ENCODE measurements at places on chromosomes 7 and 10.

DNA sequence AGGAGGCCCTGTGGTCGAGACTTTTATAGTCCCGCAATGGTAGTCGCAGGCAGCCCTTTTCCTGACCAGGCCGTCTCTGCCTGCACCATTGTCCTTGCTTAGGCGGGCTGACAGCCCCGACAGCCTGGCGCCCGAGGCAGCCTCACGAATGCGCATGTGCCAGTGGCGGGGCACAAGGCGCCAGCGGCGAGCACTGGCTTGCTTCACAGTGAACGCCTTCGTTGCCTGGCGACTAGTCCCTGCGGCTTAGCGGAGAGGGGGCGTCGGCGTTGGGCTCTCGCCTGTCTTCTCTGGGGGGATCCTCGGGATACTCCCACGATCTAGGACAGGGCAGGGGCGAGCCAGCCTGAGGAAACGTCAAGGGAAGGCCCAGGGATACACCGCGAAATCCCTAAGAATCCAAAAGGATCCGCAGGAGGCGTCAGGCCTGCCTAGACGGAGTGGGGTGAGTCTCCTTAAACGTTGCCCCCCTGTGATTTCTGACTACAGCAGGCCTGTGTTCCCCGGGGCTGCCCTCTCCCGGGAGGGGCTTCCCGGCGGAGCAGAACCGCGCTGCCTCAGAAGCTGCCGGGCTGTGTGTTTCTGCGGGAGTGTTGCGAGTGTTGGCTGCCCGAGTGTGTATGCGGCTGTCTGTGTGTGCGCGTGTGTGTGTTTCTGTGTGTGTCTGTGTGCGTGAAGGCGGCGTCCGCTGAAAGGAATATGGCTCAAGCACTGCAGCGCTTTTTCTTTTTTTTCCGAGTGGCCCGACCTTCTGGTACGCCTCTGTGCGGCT lies 20.5 kb upstream of the ZNF273 start:
- peak overlapping the region; percentile 79 for H3K4me3 ChIP-seq
- H3K36me3 ChIP-seq: peaks cover 9% of the 10 kb centered on the region
- peak; percentile 48 for DNase-seq
- H3K27ac ChIP-seq: no peak overlapping the region

DNA sequence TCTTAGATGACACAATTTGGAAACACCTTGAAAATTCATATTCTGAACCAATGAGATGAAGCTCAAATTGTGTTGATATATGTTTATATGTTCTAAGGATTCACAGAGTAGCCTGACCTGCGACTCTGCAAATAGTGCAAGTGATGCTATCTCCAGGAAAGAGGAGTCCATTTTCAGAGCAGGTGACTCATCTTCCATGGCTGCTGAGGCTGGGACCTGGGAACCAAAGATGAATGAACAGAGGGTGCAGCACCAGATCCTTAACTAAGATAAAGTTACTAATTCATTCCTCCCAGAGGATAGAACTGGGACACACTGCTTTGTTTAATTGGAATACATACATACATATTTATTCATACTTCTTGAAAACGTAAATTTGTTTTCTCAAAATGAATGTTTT lies 240.6 kb upstream of the SEMA3C start:
- DNase-seq: no peak
- H3K4me3 ChIP-seq: no peak overlapping the region
- no peaks in the 10 kb centered on the region for H3K27me3 ChIP-seq
- H3K4me1 ChIP-seq: no peaks in the 10 kb centered on the region
- no peak overlapping the region for H3K27ac ChIP-seq

DNA sequence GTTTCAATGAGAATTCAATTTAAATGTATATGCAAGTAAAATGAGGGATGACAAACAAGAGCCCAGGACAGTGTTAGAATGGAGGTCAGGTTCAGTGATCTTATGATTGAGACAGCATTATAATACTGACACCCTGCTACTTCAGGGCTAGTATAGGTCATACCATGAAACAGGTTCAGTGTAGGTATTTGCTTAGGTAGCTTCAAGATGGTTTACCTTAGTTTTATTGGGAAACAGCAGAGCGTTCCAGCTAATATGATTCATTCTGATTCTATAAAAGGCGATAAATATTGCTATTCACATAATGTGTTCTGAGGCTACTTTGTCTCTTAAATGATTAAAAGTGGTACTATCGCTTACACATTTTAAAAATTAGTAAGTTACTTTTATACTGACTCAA lies 203.3 kb downstream of the PPP1R9A start:
- no peaks in the 10 kb centered on the region for H3K4me1 ChIP-seq
- no peak overlapping the region for H3K27ac ChIP-seq
- H3K4me3 ChIP-seq: no peak overlapping the region
- no peaks in the 10 kb centered on the region for H3K27me3 ChIP-seq
- no peaks in the 10 kb centered on the region for H3K36me3 ChIP-seq

DNA sequence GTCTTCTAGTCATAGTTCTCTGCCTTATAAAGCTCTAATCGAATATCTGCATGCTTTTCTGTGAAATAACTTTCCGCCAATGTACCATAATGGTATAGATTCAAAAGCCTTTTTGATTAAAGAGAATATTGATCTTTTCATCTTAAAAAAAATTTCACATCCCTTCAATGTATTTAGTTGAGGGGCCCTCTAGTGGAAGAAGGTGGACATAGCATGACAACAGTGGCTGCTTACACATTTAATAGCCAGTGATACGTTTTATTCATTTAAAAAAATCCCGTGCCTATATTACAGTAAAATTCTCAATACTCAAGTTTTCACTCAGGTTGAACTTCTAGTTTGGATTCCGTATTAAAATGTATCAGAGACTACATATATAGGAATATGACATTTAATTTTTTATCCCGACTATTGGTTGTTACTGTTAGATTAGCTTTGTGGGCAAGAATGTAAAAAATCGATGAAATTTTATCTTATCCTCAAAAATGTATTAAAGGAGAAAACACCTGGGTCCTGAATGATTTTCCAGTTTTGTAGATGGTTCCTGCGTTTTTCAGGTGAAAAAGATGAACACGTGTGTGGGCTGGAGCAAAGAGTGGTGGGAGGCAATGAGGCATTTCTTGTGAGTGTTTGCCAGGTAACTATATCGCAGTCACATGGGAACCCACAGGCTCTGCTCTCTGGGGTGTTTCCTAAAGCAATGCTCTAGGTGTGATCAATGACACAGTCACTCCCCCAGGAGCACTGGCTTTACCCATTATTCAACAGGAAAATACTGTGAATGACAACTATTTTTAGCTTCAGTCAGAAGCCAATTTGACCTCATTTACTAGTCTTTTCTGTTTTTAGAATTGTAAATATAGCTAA lies 24.1 kb upstream of the PNLIP start:
- H3K4me1 ChIP-seq: no peaks in the 10 kb centered on the region
- H3K36me3 ChIP-seq: no peaks in the 10 kb centered on the region
- H3K4me3 ChIP-seq: no peak overlapping the region
- H3K27ac ChIP-seq: no peak overlapping the region
- DNase-seq: peak; percentile 10

GRCh38 chr10:62112963-62113362 lies 155.7 kb downstream of the RTKN2 start:
- H3K4me1 ChIP-seq: peaks cover 54% of the 10 kb centered on the region
- H3K4me3 ChIP-seq: no peak overlapping the region
- no peak overlapping the region for H3K27ac ChIP-seq
- no peaks in the 10 kb centered on the region for H3K27me3 ChIP-seq
- H3K36me3 ChIP-seq: no peaks in the 10 kb centered on the region

- H3K4me1 ChIP-seq: peaks cover 47% of the 10 kb centered on the region
- no peak for DNase-seq
- H3K27ac ChIP-seq: no peak overlapping the region
- no peaks in the 10 kb centered on the region for H3K27me3 ChIP-seq
Observed at GRCh38 chr10:102630663-102631062, 13.6 kb upstream of the TRIM8 start.

DNA sequence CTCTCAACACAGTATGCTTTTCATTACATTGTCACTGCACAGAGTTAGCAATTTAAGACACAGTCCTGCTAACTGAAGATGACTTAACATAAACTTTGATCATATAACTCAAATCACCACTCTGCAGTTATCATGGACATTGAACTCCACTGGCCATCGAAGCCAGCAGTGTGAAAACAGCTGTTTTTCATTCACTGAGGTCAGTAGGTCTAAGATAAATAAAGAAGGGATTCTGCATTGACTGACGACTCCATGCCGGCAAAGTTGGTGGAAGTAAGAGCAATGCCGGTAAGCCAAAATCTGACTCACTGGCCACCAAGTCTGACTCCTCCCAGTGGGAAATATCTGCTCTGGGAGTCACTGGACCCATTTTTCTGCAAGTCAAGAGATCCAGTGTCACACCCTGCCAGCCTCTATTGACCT lies 449.9 kb upstream of the ANKRD30A start:
- no peak for DNase-seq
- no peaks in the 10 kb centered on the region for H3K36me3 ChIP-seq
- no peaks in the 10 kb centered on the region for H3K4me1 ChIP-seq
- no peak overlapping the region for H3K27ac ChIP-seq
- no peak overlapping the region for H3K4me3 ChIP-seq

DNA sequence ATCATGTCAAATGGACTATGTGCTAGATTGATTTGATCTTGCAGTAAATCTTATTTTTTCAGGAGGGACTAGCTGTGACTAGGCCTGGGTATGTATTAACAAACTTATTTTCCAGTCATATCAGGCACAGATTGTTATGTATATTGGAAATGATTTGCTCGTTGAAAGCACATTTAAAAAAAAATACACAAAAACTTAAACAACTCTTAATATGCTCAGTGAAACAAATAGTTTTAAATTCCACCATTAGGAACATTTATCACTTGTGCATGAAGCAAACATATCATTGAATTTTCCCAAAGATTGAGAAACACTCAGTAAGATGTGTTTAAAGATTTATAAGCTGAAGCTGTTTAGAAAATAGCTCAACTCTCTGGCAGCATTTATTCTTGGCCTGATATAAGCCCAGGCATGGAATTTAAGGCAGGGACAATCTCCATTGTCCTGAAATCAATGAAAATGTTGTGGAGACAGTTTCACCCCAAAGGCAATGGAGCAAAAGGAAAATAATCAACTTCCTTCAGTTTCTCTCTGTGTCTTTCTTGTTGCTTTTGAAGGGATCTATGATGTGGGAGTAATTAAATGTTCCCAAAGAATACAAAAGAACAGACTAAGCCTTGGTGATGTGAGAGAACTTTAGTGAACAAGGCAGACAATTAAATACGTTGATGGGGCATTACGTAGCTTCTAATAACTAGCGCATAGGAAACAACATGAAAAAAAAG lies 250.3 kb downstream of the GPR37 start:
- H3K27me3 ChIP-seq: no peaks in the 10 kb centered on the region
- H3K27ac ChIP-seq: no peak overlapping the region
- no peaks in the 10 kb centered on the region for H3K36me3 ChIP-seq
- no peaks in the 10 kb centered on the region for H3K4me1 ChIP-seq

- peaks cover 19% of the 10 kb centered on the region for H3K4me1 ChIP-seq
- no peaks in the 10 kb centered on the region for H3K36me3 ChIP-seq
- no peak overlapping the region for H3K27ac ChIP-seq
- peaks cover 13% of the 10 kb centered on the region for H3K27me3 ChIP-seq
- peak overlapping the region; percentile 62 for H3K4me3 ChIP-seq
Observed at GRCh38 chr7:18494821-18495408, 634 bp upstream of the HDAC9 start.

DNA sequence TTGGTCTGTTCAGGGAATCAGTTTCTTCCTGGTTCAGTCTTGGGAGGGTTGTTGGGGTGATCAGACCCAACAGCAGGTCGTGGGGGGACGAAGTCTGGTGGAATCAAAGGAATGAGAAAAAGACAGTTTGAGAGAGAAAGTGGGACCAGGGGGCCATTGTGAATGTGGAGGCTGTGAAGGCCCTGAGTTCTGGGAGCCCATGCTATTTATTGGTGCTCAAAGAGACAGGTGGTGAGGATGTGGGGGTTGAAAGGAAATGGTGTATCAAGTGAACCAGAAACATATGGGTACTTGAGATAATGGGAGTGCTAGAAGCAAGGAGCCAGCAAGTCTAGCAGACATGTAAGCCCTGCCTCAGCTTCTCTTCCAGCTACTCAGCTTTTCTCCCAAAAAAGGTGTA lies 84.1 kb downstream of the CCSER2 start:
- H3K36me3 ChIP-seq: peaks cover 47% of the 10 kb centered on the region
- DNase-seq: no peak
- H3K4me1 ChIP-seq: peaks cover 7% of the 10 kb centered on the region

GRCh38 chr7:26580711-26581110 lies 283.7 kb downstream of the SKAP2 start:
- H3K27me3 ChIP-seq: peaks cover 20% of the 10 kb centered on the region
- H3K4me3 ChIP-seq: no peak overlapping the region
- no peak for DNase-seq
- H3K36me3 ChIP-seq: no peaks in the 10 kb centered on the region
- H3K27ac ChIP-seq: no peak overlapping the region

DNA sequence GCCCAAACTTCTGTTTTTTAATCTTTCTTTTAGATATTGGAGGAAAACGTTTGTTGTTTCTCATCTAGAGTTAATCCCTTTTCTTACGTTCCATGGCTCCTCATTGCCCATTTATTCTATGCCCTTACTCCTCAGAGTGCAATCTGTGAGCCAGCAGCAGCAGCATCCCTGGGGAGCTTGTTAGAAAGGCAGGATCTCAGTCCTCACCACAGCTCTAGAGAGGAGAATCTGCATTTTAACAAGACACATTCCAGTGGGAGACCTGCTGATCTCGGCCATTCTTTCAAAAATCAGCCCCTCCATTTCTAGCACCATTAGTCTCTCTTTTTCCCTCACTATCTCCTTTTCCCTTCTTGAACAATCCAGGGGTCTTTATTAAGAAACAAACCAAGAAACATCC lies 84.4 kb upstream of the NOBOX start:
- no peak for DNase-seq
- H3K27ac ChIP-seq: no peak overlapping the region
- peaks cover 3% of the 10 kb centered on the region for H3K36me3 ChIP-seq
- no peaks in the 10 kb centered on the region for H3K4me1 ChIP-seq

DNA sequence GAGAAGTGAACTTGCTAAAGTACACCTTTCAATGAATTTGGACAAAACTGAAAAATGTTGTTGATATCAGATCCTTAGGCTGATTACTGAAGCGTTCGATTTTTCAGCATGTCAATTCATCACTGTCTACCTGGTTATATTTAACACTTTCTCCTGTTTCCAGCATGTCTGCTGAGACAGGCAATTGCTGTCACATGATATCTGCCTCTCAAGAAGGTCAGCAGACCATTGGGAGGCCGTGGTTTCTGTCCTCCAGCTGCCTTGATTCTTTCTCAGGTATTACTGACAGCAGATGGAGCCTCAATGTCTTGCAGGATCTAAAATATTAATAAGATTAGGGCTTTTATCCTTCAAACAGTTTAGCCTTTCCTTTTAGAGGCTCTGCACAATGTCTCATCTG lies 127.5 kb downstream of the SNX10 start:
- H3K4me3 ChIP-seq: no peak overlapping the region
- no peak overlapping the region for H3K27ac ChIP-seq
- H3K27me3 ChIP-seq: peaks cover 18% of the 10 kb centered on the region
- DNase-seq: no peak
- H3K4me1 ChIP-seq: no peaks in the 10 kb centered on the region

GRCh38 chr10:31704195-31704594 lies 224.4 kb downstream of the ARHGAP12 start:
- no peak overlapping the region for H3K27ac ChIP-seq
- H3K36me3 ChIP-seq: peaks cover 5% of the 10 kb centered on the region
- DNase-seq: no peak
- no peak overlapping the region for H3K4me3 ChIP-seq
- H3K27me3 ChIP-seq: peaks cover 4% of the 10 kb centered on the region

- H3K27ac ChIP-seq: no peak overlapping the region
- H3K4me3 ChIP-seq: no peak overlapping the region
- no peaks in the 10 kb centered on the region for H3K36me3 ChIP-seq
Observed at GRCh38 chr7:83579740-83580139, 69.2 kb downstream of the SEMA3E start.

- peaks cover 2% of the 10 kb centered on the region for H3K36me3 ChIP-seq
- no peak for DNase-seq
- no peak overlapping the region for H3K4me3 ChIP-seq
- H3K27me3 ChIP-seq: no peaks in the 10 kb centered on the region
- no peaks in the 10 kb centered on the region for H3K4me1 ChIP-seq
Observed at GRCh38 chr7:68420342-68421192, 1177.7 kb upstream of the AUTS2 start.

Measured in activated T-cell treated with anti-CD3 and anti-CD28 coated beads, Interleukin-2, amount 50 U/mL, for 72 hours (primary cell).